ENCODE measurements at places on chromosomes 1 and 21.

GRCh38 chr1:30680429-30680828, 43.0 kb downstream of the MATN1 start:
- DNase-seq, result no peak

DNA sequence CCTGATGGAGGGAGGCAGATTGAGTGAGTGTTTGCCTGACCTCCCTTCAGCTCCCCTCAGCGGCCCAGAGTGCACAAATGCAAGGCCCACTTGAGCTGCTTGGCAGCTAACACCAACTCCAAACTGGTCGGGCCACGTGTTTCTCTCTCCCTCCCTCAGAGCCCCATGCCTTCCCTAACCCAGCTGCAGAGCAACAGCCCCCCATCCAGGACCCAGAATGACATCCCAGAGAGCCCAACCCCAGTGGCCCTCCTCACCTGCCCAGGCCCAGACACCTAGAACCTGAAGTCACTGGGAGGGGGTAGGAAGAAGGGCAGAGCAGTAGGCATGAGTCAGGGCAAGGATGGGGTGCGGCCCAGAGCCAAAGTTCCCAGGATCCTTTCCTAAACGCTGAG, 789 bp upstream of the S100A14 start:
- no peak for DNase-seq

DNA sequence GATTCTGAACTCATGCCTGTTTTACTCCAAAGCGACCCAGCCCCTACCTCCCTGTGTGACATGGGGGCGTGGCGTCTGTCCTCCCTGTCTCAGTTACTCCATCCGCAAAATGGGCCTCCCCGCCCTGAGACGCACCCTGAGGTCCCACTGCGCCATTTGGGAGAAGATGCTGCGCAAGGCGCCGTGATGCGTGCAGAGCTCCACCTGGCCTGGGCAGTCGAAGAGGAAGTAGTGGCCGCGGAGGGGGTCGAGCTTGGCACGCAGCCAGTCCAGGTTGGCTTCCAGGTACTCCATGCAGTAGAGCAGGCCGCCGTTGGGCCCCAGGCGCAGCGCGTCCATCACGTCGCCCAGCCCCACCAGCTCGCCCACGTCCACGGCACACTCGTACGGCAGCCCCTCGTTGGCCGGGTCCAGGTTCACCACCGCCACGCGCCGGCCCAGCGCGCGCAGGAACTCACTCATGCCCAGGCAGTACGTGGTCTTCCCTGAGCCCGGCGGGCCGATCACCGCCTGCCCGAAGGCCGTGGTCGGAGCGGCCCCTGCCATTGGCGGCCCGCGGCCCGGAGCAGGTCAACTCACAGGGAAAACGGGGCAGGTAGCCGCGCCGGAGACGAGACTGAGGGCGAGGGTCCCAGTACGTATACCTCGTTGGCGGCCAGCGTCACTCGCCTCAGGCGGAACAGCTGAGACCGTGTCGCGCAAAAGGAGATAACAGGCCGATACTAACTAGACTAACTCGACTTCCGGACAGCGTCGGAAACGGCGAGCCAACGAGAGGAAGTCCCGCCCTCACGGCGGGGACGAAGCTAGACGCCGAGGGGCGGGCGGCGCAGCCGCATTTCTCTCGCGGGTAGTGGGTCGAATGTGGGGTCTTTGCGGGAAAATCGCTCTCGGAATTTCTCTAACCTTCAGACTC, at the start of gene GPN2:
TSS of gene GPN2 (minus strand) at position 733 of the 916 bp plus-strand sequence. CDS start at position 546, 187 bp downstream.
- DNase-seq, result peak; percentile 85

DNA sequence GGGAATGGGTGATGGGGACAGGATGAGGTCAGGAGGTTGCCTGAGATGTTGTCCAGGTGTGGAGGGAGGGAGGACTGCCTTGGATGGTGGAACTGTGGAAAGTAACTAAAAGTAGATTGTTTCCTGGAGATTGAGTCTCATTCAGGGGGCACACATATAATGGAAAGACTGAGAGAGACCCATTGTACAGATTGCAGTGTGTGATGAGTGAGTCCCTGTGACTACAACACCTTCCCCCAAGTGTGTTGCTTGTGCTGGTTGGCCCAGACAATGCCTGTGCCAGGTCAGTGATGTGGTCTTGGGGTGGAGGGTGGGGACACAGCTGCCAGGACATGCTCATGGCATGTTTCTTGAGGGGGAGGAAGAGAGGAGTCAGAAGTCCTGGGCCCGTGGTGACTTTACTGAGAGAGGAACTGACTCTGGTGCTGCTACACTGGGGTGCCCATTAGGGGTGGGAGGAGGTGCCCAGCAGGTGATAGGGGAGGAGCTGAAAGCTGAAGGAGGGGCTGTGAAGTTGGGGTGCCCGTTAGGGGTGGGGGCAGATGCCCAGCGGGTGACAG, 5.2 kb downstream of the SNAP47 start:
- DNase-seq, result no peak
